Esophagus squamous epithelium (tissue), 5 donors: ENCODE measurements at places on chromosomes 16 and 17.

DNA sequence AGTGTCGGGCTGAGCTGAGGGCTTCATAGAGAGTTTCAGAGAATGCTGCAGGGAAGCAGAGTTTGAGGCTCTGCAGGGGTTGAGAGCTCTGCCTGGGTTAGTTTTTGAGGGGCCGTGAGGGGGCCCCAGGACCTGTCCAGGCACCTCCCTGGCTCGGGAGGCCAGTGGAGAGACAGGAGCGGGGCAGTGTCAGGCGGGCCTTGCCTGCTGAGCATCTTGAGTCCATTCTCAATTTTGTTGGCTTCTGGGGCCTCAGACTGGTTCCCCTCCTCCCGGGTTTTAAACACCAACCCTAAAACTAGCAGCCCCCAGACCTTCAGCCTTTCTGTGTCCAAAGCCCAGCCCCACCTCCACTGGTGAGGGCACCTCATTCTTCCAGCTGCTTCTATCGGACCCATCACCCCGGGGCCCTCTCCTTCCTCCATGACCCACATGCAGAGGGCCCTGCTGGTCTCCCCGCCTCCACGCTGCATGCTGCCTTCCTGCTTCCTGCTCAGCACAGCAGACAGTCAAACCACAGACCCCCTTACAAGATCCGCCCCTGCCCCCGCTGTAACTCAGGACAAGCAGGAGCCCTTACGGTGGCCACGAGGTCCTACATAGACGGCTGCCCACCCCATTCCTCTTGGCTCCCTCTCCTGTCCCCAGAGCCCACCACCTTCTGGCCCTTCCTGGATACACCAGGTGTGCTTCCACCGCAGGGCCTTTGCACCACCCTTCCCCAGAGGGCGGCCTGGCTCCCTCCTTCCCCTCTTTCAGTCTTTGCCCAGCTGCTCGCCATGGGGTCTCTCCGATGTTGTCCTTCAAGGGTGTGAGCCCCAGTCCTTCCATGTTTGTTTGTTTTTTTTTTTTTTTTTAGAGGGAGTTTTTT, 3.8 kb downstream of the RNF213 start:
- no peak for DNase-seq

DNA sequence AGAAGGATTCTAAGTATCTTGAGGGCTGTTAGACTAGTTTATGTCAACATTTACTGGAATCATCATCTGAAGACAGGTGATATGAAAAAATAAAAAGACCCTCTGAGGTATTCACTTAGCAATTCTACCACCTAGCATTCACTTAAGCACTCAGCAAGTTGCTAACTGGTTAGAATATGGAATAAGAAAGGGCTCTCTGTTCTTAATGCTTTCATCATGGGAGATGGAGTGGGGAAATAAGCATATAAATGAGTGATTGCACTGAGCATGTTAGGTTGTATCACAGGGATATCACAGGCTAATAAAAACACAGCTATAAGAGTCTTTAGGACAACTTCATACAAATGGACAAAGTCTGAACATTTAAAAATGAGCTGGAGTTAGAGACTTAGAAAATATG, 1238.8 kb downstream of the CDH11 start:
- no peak for DNase-seq

DNA sequence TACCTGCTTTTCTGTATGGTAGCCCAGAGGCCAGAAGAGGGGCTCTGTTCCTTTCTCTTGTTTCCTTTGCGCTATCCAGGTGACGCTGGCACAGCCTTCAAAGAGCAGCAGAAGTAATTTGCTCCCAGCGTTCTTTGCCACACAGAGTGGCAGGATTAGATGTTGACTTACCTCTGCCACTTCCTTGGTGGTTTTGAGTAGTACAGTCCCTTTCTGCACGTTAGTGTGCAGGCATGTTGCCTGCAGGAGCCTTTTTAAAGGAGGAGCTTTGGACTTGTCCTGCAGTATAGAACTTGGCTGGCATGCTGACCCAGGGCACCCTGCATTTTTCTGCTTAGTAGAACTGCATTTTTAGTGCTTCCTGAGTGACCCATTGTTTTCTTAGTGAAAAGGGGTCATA, at the start of gene ABCC11:
TSS of gene ABCC11 (minus strand) at position 229 of the 400 bp plus-strand sequence. CDS start 15,618 bp downstream, outside the sequence.
- no peak for DNase-seq

GRCh38 chr17:70114405-70114804, 39.4 kb downstream of the KCNJ16 start:
- DNase-seq, result no peak

DNA sequence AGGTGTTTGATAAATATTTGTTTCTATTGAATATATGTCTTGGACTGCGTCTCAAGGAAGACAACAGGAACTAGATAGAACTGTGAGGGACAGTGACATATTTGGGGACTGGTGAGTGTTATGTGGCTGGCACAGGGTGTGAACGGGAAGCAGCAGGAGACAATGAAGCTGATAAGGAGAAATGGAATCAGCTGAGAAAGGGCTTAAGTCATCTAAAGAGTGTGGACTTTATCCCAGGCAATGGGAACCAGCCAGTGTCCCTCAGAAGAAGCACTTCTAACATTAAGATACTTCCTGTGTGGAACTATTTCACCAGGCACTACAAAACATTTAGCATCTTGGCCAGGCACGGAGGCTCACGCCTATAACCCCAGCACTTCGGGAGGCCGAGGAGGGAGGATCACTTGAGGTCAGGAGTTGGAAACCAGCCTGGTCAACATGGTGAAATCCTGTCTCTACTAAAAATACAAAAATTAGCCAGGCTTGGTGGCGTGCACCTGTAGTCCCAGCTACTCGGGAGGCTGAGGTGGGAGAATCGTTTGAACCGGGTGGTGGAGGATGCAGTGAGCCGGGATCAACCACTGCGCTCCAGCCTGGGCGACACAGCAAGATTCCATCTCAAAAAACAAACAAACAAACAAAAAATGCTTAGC, 41.2 kb downstream of the ARHGAP17 start:
- no peak for DNase-seq

DNA sequence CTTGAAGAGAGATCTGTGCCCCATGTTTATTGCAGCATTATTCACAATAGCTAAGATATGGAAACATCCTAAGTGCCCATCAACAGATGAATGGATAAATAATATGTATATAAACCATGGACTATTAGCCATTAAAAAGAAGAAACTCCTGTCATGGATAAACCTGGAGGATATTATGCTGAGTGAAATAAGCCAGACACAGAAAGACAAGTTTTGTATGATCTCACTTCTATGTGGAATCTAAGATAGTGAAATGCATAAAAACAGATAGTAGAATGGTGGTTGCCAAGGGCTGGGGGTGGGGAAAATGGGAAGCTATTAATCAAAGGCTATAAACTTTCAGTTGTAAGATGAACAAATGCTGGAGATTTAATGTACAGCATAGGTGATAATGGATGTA, 19.9 kb upstream of the HEATR6 start:
- DNase-seq, result no peak

GRCh38 chr17:2723505-2723996, 12.0 kb upstream of the CLUH start:
- no peak for DNase-seq

GRCh38 chr17:1188812-1189504, 9.2 kb upstream of the ABR start:
- DNase-seq, result no peak

DNA sequence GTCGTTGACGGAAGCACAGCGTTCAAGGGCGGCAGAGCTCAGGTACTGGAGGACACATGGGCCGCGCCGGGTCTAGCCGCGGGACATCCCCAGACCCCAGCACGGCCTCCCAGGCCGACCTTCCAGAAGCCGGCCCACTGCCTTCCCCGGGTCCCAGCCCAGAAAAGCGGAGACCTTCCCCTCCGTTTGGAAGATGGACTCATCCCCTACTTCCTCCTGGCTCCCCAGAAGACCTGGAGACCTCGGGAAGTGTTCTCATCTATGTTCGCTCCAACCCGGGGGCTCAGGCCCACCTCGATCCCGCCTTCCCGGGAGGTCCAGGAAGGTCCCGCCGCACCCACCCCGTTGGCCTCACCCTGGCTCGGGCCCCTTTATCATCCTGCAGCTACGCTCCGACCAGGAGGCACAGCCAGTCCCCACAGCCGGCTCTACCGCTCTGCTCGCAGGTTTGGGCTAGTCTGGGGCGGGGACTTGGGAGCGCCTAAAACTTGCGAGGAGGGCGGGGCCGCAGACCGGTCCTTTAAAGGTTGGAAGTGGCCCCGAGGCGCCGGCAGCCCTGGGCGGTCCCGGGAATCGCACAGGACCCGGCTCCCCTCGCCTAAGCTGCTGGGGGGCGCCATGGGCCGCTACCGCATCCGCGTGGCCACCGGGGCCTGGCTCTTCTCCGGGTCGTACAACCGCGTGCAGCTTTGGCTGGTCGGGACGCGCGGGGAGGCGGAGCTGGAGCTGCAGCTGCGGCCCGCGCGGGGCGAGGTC, at the start of gene ALOX12:
TSS of gene ALOX12 (plus strand) at position 550 of the 756 bp plus-strand sequence. CDS start at position 619, 69 bp downstream.
- DNase-seq, result no peak
